Activated naive CD4-positive, alpha-beta T cell treated with anti-CD3 and anti-CD28 coated beads, Interleukin-2, amount 50 U/mL, for 16 hours (primary cell): ENCODE measurements at places on chromosomes 4 and X.

DNA sequence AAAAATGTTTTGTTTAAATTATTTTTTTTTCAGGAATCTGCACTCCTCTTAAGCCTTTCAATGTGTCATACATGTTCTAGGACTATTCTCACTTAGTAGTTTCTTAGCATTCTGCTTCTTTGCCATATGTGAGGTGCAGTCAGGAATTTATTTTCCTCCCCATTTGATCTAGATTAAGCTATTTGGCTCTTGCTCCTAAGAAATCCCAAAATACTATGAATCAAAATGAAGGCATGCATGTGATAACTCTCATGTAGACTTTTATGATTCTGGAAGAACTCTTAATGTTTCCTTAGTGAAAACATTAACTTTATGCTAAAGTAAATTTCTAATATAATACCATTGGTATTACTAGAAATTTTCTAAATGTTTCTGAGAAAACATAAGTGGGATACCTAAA lies 664.5 kb downstream of the RAPGEF2 start:
- no peak for DNase-seq

DNA sequence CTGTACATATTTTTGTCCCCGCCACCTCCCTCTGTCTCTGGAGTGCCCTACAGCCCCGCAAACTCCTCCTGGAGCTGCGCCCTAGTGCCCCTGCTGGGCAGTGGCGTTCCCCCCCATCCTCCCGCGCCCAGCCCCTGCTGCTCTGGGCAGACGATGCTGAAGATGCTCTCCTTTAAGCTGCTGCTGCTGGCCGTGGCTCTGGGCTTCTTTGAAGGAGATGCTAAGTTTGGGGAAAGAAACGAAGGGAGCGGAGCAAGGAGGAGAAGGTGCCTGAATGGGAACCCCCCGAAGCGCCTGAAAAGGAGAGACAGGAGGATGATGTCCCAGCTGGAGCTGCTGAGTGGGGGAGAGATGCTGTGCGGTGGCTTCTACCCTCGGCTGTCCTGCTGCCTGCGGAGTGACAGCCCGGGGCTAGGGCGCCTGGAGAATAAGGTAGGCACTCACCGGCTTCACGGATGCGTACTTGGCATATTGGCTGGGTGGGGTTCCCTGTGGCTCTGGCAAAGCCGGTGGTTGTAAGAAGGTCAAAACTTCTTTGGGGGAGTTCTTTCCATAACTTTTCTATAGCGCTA lies 653 bp downstream of the HHIP start:
- no peak for DNase-seq

DNA sequence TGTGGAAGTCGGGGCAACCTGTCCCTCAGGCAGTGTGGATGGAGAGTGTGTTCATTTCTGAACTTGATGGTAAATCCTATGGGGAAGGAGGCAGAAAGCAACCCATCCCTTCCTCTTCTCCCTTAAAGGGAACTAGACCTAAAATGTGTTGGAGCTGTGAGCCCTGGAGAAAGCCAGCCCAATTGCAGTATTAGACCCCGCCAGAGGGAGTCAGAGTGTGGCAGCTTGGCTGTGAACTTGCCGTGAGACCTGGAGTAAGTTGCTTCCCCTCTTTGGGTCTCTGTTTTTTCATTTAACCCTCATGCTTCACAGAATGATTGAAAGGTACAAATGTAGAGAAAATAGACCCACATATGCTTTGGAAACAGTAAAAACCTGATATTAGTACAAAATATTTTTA lies 108.7 kb upstream of the PAK3 start:
- no peak for DNase-seq

- DNase-seq, result no peak
Observed at GRCh38 chr4:93659629-93660028, 168.9 kb upstream of the ATOH1 start.

GRCh38 chr4:142142366-142143054 lies 506.1 kb downstream of the IL15 start:
- no peak for DNase-seq

DNA sequence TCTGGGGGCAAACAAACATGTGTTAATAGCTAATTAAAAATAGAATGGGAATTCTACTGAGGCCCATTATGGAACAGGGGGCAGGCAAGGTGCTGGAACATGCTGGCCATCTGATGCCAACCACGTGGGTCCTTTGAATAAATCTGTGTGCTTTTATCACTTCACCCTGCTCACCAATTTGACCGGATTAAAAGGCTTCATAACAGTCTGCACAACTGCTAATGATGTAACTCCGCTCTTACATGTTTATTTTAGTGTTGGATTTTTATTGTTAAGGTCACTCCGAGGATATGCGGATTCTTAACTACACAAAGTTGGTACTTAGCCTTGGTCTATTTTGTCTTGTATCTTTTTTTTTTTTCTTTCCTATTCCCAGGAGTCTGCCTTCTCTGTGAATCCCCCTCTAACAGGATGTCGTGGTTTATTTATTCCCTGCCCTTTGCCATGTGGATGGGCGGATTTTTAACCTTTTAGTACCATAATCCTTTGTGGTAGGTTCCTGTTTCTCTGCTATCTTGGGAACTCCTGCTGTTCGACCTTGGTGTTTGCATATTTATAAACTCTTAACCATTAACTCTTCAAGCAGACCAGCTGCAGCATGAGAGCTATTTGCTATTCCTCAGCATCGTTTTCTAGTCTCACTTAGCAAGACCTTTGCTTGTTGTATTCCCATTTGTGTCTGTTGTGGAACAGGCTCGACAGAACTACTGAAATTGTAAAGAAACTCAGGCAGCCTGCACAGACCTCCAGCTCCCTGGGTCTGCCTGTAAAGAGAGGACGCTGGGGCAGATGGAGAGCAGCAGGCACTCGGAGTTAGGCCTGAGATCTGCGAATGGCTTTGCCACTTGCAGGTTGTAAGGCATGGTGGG lies 38.0 kb downstream of the TRIM2 start:
- DNase-seq, result no peak

- DNase-seq, result no peak
Observed at GRCh38 chrX:56761167-56761566, 32.1 kb downstream of the NBDY start.

GRCh38 chr4:181685461-181685860 lies 557.7 kb upstream of the TENM3 start:
- DNase-seq, result no peak

DNA sequence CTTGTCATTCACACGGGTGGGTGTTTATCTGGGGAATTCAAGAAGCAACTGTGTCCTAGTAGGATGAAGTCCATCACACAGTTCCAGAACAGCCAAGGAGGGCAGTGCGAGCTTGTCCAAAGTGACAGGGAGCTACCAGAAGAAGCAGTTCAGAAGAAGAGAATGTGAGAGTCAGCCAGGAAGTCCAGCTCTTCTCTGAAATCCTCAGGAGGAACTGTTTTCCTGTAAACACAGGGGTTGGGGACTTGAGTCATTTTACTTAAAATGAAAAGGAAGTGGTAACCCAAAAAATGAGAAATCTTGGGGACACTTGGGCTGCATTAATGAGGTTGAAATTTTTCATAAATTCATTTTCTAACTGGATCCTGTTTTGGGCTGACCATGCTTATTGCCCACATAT lies 8.2 kb upstream of the TLR10 start:
- no peak for DNase-seq

- DNase-seq, result no peak
Observed at GRCh38 chr4:182680234-182680653, 236.9 kb downstream of the DCTD start.
